ENCODE measurements at places on chromosomes 3 and 15.

- no peak for DNase-seq
Measured at GRCh38 chr15:74798388-74799254, 14.0 kb upstream of the LMAN1L start.

GRCh38 chr3:139970526-139970925 lies 35.5 kb downstream of the CLSTN2 start:
- no peak for DNase-seq

GRCh38 chr3:27791956-27792355 lies 69.8 kb upstream of the EOMES start:
- no peak for DNase-seq

DNA sequence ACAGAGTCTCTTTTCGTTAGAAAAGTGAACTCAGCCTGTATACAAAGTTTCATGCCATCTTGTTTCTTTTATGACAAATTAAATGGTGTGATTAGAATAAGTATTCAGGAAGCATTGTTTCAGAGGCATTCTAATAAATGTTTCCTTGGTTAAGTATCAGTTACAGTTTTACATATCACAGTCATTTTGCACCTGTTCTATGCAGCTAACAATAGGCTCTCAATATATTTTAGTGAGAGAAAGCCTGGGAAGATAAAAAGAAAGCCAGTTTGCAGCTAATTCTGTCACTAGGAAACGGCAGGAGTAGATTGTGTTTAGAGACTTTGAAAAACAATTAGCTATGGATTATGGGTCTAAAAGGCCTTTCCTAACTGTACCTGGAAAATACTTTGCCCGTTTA lies 252.8 kb downstream of the ZIC1 start:
- no peak for DNase-seq

- no peak for DNase-seq
Measured at GRCh38 chr15:86322629-86323028, 243.0 kb downstream of the AGBL1 start.

Measured in stimulated activated CD4-positive, alpha-beta T cell treated with anti-CD3 and anti-CD28 coated beads, Interleukin-1b, Interleukin-23, amount 100 ng/mL, for 1 hour (primary cell).